Activated CD4-positive, alpha-beta T cell treated with anti-CD3 and anti-CD28 coated beads for 48 hours (primary cell): ENCODE measurements at places on chromosomes 5 and 9.

- DNase-seq: no peak
Measured at GRCh38 chr5:39850291-39850690, 425.5 kb upstream of the DAB2 start.

- DNase-seq: no peak
Measured at GRCh38 chr9:110066929-110067716, 140.8 kb downstream of the C9orf152 start.

GRCh38 chr5:172870291-172870714, 36.3 kb downstream of the ERGIC1 start:
- no peak for DNase-seq

DNA sequence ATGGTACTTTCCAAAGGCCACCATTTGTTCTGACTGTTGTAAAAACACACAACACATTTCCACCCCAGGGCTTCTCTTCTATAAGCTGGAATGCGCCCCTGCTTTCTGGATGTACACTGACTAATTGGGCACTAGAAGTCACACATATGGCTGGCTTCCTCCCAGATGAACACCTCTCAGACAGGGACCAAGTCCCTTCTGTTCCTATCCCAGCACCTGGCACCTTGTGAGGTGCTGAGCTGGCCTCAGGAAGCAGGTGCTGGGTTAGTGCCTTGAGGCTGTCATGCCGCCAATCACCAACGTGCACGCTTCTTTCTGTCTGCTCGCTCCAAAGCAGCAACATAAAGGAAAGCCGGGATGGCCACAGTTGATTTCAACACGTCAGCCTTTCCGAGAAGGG, 93.2 kb downstream of the FSTL4 start:
- DNase-seq: no peak

DNA sequence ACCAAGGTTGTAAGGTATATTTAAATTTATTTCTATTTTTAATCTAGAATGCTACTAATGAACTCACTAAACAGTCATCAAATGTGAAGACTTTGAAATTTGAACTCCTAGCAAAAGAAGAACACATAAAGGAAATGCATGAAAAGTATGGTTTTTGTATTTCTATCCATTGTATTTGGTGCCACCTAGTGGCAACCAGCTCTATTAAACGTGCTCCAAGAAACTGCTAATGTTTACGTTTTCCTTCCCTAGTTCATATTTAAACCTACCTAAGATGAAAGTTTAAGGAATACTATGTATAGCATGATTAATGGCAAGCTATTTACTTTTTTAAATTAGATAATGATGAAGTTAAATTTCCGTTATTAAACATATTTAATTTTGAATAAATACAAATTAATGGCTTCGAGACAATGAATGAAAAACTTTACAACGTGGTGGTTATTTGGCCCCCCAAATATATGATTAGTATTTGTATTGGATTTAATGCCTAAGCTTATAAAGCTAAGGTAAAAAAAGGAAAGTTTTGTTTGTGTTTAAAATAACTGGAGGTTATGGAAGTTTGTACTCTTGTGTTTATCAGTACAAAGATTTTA, 115.9 kb upstream of the SH3GL2 start:
- DNase-seq: peak; percentile 19

DNA sequence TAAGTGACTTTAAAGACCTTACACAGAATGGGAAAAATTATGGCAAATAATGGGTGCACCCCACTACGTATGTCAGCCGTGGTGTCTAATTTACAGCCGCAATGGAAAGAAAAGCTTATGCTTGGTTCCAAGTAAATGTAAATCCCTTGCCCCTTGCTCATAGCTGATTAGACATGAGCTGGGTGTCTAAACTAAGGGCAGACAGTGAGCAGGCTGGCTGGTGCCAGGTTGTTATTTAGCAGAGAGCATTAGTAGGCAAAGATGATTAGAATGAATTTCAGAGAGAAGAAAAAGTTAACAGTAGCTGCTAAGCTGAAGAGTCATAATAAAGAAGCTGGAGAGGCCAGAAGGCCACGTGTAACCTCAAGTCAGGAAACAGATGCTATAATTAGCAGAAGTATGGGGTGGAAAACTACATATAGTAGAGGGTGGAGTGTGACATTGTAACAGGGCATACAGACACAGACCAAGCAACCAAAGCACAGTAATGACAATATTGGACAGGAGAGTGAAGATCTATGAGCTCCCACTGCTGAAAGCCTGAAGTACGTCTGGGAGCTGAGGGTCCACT, 257.7 kb downstream of the MCTP1 start:
- no peak for DNase-seq

DNA sequence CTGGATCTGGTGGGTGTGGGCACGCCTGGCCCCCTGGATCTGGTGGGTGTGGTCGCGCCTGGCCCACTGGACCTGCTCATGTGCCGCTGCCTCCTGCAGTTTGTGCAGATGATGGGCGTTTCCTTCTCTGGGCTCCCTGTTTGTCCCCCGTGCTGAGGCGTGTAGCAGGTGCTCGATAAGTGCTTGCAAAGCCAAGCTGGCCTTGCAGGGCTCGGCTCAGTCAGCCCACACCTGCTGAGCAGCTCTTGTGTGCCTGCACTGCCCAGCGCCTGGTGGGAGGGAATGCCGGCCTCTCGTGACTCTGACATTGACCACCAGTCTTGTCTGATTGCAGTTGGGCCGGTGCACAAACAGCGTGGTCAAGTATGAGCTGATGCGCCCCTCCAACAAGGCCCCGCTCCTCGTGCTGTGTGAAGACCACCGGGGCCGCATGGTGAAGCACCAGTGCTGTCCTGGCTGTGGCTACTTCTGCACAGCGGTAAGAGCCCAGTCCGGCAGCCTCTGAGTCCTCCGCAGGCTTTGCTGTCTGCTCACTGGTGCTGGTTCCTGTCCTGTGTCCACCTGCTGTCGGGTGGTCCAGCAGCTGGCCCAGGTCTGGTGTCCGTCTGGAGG, 102.7 kb upstream of the CACNA1B start:
- no peak for DNase-seq

GRCh38 chr9:132534832-132535231, 47.6 kb upstream of the BARHL1 start:
- DNase-seq: no peak
